Neuronal stem cell (in vitro differentiated cells): ENCODE measurements at places on chromosomes 4 and X.

GRCh38 chr4:106478152-106478551, 109.6 kb upstream of the GIMD1 start:
- DNase-seq = no peak

- no peak for DNase-seq
Observed at GRCh38 chr4:16691450-16691849, 207.0 kb downstream of the LDB2 start.

GRCh38 chr4:124279741-124280140, 432.8 kb downstream of the ANKRD50 start:
- no peak for DNase-seq

DNA sequence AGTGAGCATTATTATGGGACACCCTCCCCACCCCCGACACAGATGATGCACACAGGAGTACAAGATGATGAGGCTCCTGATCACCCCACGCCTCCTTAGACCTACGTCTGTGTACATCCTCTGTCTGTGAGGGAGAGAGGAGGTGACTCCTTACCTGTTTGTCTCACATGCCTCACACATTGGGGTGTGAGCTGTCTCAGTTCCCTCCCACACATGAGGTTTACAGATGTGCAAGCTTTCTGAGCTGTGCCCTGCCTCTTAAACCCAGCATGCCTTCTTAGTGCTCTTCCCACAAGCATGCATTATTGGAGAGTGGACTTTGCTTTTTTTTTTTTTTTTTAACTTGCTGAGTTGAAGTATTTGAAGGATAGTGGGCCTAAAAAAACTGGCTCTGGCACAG, 76.7 kb downstream of the CLCN5 start:
- no peak for DNase-seq

DNA sequence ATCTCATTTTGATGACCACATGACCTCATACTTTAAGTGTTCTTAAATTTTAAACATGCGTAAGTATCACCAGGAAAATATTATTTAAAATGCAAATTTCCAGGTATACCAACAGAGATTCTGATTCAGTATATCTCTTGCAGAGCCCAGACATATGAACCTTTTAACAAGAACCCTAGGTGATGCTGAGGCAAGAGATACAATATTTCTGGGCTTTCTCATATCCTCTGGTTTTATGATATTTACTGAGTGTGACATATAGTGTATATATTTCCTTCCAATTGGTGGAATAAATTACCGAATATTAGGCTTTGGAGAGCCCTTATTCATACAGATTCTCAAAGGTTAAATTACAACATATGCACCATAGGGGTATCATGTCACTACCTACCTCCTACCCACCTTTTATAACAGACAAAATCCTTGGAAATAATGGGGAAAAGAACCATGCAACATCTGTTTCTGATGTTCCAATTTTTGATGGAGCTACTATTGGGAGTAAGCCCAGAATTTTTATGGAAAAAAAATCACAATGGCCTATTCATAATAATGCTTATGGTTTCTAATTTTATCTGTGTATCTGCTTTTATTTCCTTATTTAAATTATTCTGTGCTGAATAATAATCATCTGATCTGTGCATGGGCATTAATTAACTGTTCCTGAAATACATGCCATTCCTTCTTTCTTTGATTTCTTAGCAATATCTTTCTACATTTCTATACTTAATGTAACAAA, 27.1 kb downstream of the KCTD8 start:
- DNase-seq = no peak
